COR-L47 (cell line): ENCODE measurements at places on chromosomes 4 and X.

DNA sequence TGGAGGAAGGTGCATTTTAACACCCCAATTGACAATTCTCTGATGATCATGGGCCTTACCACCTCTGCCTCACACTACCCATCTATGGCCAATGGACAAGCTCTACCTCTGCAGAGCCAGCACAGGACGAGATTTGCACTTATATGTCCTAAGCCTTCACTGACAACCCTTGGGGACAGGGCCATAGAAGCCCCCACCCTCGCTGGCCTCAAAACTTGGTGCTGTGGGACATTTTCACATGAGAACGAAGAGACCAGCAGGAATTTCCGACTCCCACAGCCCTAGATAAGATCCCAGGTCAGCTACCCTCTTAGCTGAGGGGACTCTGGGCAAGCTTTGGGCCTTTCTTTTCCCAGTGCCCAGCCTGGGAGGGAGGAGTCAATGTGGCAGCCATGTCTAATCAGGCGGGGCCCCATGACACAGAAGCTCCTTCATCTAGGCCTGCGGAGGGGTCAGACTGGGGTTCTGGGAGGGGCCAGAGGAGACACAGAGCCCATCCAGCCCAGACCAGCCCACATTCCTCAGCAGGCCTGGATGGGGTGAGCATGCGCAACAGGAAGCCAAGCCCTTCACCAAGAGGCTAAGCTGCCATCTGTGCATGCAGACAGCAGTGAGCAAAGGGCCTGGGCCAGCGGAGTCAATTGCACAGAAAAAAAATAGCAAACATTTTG, 12.1 kb downstream of the PJA1 start:
- DNase-seq: no peak

DNA sequence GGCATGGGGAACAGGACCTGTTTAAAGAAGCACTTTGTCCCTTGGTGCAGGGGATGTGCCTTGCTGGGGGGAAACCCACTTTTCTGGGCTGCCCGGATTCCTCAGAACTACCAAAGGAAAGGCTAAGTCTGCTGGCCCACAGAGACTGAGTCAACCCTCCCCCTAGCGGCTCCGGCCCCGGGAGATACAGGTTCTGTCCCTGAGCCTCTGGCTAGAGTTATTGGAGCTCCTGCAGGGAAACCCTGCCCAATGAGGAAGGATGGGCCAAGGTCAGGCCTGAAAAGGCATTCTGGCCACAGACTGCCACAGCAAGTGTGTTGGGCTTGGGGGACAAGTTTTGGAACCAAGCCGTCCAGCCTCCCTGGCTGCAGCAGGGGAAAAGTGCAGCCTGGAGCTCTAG, 490.9 kb upstream of the ACTRT1 start:
- DNase-seq: no peak

- DNase-seq: no peak
These were observed 26.3 kb downstream of the ANKRD50 start for GRCh38 chr4:124686279-124686678.

DNA sequence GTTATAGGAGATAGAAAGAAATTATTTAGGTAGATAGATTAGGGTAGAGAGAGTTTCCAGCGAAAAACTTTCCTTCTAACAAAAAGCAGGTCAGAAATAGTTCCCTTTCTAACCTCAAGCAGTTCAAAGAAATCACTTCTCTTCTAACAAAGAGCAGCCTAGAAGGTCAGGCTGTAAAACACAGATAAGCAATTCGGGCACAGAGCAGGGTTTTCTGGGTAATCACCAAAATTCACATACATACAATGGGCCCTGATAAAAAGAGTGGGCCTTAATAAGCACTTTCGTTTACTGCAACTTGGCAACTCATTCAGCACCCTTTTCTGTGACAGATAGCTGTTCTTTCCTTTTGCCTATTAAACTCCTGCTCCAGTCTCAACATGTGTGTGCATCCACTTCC, 13.4 kb upstream of the NAF1 start:
- DNase-seq: no peak

DNA sequence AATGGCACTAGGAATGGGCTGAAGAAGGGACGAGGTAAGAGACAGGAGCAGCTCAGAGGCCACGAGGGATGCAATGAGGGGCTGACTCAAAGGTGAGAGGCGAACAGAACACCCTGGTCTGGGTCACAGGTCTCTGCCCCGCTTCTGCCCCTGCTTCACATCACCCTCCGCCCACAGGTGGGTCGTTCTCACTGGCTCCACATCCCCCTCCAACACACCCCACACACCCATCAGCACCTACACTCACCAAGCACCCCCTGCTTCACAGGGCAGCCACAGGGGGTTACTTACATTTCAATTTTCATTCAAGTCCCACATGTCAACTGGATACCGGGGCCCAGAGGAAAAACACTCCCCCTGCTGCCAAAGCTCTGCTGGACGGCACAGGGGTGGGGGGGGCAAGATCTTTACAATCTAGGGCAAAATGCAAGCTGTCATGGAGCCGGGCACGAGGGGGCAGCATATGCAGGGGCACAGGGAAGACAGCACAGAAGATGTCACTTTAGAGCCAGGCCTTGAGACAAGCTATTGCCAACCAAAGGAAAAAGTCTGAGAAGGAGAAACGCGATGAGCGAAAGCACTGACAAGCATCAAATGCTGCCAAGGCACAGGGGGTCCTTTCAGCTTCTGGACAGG, 94.0 kb downstream of the AFAP1 start:
- no peak for DNase-seq

- no peak for DNase-seq
These were observed 3.3 kb upstream of the RAB33B start for GRCh38 chr4:139450586-139450985.

- DNase-seq: no peak
These were observed 53.5 kb downstream of the TMEM164 start for GRCh38 chrX:110056419-110056818.

- no peak for DNase-seq
These were observed 562.4 kb downstream of the MAGEB5 start for GRCh38 chrX:26778320-26778888.

GRCh38 chr4:2036866-2037265, 22.3 kb upstream of the NAT8L start:
- DNase-seq: no peak

DNA sequence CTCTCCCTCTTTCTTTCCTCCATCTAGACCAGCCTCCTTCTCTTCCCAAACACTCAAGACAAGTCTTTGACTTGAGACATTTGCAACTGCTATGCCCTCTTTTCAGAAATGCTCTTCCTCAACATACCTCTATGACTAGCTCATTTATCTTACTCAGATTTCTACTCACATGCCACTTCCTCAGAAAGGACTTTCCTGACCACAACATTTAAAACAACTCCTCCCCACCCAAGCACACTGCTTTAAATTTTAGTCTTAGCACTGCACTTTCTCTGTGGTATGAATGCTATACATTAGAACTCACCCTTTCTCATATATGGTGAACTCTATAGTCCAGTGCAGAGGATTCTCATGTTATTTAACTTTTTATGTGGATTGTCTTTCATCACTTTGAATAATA, 28.4 kb upstream of the SULT1E1 start:
- DNase-seq: no peak

DNA sequence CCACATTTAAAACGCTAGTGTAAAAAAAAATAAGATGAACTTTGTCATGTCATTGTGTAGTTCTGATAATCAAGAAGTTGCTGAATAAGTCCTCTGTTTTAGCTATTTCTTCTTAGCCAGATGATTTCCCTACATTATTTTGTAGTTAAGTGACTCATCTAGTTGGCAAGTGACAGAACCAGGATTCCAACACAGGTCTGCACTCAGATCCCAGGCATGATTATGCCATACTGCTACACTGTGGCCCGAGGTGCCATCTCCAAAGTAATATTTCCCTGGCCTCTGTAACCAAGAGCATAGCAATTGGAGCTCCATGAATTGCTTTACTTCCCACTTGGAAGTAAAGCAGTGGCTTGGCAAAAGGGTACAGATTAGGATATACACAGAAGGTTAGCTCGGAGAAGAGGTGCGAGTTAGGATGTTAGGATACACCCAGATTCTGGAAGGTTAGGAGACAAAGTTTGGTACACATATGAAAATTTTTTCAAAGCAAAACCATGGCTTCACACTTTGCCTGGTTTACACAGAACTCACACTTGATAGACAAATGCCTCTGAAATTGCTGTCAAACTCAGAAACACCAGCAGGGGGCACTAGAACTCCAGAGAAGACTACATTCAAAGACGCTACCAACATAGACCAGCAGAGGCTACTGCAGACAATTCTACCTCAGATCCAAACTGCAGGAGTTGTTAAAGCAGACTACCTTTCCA, 41.4 kb downstream of the SRPX2 start:
- DNase-seq: peak; percentile 27

DNA sequence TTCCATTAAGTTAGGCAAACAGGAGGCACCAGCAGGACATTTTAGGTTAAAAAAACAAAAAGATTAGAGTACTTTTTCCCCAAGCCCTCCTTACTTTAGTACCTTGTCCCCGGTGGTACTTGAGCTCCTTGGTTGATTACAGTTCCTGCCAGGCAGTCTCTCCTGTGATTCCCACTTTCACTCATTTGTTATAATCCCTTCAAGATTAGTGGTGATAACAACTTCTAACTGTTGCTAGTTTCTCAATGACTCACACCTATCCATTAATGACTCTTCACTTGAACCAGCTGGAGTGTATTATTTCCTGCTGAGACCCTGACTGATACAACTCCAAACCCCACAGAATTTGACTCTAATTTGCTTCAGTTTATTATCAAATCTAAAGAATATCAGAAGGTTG, 765.0 kb upstream of the DIAPH2 start:
- no peak for DNase-seq

GRCh38 chr4:7687006-7687405, 252.3 kb upstream of the PSAPL1 start:
- DNase-seq: no peak

GRCh38 chr4:185682236-185682635, 129.8 kb downstream of the SORBS2 start:
- DNase-seq: no peak

DNA sequence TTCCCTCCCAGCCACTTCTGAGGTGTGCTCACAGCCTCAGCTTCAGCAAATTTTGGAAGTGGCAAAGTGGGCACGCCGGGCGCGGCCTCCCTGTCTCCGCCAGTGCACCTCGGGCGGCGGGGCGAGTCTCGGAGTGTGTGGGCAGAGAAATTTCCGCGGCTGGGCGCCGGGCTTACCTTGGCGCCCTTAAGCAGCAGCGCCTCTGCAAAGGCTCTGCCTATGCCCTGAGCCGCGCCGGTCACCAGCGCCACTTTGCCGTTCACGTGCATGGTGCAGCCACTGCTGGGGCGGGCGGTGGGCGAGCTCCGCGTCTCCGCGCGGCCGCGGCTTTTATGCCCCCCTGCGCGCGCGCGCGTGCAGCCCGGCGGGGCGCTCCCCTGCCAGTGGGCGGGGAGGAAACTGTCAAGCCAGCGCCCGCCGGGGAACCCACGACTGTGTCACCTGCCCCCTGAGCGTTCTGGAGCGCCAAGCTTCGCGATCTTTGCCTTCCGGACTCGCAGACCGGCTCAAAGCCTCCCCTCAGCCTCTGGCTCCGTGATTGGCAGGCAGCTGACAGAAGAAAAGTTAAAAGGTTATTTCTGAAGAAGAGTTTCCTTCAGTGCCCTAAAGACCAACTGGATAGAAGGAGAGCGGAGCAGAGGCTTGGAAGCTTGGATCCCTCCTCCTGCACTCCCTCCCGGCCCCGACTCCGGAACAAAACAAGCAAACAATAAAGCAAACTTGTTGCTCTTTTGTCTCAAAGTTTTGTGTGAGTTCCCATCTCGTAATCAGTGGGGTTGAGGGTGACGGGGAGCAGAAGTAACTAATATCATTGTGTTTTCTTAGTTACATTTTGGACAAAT, at the start of gene HPGD:
Gene HPGD, minus strand, starts transcription at position 306 of the 842 bp plus-strand sequence. Its CDS starts 37 bp downstream, at position 269.
- peak; percentile 66 for DNase-seq

- no peak for DNase-seq
These were observed 189.0 kb upstream of the HCCS start for GRCh38 chrX:10922159-10922558.

DNA sequence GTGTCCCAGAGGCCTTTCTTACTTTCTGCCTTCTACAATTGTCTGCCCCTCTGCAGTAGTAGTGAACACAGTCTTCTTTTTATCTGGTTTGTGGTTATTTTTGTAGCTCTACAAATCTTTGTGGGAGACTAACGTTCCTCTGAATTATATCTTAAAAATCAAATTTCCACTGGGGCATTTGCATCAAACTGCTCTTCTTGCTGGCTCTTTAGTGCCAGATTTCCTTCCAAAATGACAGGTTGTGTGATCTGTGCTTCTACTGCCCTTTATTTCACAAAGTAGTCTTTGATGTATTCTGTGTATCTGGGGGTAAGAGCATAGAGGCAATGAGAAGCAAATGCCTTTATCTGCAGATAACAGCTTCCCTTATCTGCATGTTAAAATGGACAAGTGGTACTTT, 34.5 kb downstream of the TSPAN7 start:
- DNase-seq: no peak

DNA sequence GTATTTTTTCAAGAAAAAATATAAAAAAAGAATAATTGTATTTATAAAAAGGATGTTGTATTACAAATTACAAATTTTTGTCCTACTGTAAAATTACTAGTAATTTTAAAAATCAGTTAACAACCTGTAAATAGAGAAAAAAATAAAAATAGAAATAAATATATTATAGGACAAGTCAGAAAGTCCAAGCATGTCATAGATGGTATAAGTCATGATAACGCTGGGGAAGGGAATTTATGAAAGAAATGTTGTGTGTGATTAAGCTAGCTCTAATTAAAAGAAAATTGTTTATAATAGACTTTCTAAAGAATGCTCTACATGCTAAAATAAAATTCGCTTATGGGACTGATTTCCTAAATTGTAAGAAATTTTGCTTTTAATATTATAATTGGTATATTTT, 2329.9 kb downstream of the ARAP2 start:
- no peak for DNase-seq

- DNase-seq: no peak
These were observed 95.1 kb upstream of the GALNTL6 start for GRCh38 chr4:171718069-171718468.

DNA sequence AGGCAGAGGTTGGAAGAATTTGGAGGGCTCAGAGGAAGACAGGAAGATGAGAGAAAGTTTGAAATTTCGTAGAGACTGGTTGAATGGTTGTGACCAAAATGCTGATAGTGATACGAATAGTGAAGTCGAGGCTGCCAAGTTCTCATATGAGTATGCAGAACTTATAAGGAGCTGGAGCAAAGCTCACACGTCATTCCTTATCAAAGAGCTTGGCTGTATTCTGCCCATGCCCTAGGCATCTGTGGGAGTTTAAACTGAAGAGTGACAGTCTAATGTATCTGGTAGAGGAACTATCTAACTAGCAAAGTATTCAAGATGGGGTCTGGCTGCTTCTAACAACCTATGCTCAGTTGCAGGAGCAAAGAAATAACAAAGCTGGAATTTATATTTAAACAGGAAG, 102.1 kb downstream of the PCDH18 start:
- DNase-seq: no peak

GRCh38 chr4:38007645-38008044, 47.4 kb downstream of the PTTG2 start:
- DNase-seq: no peak

DNA sequence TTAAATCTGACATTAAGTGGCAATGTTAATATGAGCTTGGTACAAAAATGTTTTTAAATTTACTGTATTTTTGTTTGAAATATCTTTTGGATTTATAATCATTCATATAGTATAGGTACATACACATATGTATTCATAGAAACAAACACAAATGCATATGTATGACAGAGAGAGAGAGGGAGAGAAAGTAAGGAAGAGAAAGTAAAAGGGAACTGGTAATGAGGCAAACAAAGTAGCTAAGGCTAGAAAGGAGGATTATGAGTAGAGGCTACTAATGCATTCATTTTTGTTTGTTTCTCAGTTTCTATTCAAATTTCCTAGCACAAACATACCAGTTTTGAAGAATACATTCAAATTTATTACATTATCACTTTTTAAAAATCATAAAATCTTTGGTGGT, 132.4 kb downstream of the GLRA3 start:
- no peak for DNase-seq
